ENCODE measurements at places on chromosomes 1 and 21.

DNA sequence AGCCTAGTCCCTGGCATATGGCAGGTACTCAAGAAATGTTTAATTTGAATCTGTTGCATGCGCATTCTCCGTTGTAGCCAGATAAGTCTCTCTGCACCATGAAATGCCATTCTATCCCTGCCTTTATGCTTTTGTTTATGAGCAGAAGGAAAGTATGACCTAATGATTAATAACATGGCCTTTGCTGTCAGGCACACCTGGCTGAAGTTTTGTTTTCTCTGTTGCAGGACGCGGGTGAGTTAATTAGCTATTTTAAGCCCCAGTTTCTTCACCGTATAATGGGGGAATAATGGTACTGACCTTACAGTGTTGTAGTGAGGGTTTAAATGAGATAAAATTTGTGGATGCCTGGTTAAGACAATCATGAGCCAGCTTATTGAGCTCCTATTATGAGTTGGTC lies 87.7 kb downstream of the ST6GALNAC3 start:
- DNase-seq, result no peak

GRCh38 chr1:157648317-157648716 lies 50.4 kb upstream of the FCRL4 start:
- no peak for DNase-seq

- DNase-seq, result no peak
These were observed 118.3 kb downstream of the GALNT2 start for GRCh38 chr1:230185076-230186001.

GRCh38 chr1:41795205-41795762 lies 123.4 kb downstream of the HIVEP3 start:
- DNase-seq, result no peak

DNA sequence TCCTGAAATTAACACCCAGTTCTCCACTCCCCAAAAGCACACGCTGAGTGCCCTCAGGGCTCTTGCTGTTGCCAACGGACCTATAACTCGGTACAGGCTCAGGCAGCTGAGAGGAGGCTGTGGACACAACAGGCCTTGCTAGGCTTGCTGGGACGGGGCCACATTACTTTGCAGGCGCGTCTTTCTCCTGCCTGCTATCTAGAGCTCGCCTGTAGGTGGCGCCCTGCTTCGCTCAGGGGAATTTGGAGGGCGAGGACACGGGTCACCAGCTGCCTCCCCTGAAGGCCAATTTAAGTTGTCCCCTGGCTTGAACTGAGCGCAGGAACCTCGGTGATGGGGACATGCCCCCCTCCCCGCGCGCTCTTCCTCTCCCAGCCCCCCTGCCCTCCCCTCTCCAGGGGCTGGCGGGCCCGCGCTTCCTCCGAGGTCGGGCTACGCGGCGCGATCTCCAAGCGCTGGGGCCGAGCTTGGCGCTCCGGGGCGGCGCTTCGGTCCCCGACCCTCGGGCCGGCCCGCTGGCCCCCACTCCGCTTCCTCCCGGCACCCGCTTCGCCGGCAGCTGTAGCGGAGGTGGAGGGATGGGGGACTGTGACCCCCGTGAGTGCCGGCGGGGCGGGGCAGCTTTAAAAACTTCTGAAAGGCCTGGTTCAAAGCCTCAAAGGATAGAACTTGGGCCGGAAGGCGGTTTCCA lies 32.4 kb upstream of the NFIA start:
- DNase-seq, result peak; percentile 87

DNA sequence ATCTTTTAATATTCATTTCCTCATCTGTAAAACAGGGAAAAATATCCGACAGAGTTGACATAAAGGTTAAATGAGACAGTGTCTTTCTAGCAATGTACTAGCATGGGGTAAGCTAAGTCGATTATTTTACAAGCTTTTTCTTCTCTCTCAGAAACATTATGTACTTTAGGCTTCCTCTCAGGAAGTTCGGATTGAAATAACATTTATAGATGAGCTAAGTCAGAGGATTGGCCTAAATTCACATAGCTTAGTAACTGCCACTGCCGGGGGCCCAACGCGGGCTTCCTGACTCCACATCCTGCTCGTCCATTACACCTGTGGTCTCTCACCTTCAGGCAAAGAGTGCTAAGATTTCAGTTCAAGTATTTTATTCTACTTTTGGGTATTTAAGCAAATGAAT lies 462.3 kb upstream of the NFIA start:
- DNase-seq, result no peak

DNA sequence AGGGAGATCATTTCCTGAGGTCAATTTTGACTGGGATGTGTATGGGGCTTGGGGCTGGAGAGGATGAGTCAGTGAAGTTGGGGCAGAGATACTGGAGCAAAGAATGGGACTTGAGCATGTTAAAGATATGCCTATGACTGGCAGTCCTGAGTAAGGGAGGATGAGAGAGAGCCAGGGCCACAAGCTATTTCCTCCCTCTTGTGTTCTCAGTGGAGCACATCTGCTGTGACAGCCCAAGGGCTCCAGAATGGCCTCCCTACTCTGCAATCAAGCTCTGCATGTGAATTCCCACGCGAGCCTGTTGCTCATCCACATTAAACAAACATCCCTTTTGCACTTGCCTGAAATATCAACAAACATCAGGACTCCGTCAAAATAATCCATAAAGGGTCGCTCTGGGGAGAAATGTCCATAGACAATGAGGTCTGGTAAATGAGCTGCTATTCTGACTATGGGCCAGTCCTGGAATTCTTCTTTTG lies 9.2 kb downstream of the ADCY10 start:
- DNase-seq, result no peak

DNA sequence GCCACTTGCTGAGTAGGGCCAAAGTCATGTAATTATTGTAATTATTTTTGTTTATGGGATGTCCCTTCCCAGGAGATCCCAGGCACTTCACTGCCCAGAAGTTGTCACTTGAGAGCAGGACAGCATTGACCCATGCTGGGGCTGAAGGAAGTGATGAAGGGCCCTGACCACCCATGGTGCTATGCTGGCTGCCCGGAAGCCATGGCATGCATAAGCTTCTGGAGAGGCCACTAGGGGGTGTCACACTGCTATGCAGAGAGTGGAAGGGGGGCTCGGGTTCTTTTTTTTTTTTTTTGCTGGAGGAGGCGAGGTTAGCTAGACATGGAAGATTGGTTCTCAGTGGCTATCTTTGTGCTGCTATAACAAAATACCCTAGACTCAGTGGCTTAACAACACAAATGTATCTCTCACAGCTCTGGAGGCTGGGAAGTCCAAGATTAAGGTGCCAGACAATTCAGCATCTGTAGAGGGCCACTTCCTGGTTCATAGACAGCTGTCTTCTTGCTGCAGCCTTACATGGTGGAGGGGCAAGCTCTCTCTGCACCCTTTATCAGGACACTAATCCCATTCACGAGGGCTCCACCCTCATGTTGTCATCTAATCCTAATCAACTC lies 84.9 kb downstream of the CNIH3 start:
- DNase-seq, result no peak

GRCh38 chr1:98981917-98982513 lies 22.6 kb downstream of the PLPPR5 start:
- DNase-seq, result no peak

- DNase-seq, result no peak
These were observed 24.4 kb downstream of the PLXNA2 start for GRCh38 chr1:208219659-208220282.

DNA sequence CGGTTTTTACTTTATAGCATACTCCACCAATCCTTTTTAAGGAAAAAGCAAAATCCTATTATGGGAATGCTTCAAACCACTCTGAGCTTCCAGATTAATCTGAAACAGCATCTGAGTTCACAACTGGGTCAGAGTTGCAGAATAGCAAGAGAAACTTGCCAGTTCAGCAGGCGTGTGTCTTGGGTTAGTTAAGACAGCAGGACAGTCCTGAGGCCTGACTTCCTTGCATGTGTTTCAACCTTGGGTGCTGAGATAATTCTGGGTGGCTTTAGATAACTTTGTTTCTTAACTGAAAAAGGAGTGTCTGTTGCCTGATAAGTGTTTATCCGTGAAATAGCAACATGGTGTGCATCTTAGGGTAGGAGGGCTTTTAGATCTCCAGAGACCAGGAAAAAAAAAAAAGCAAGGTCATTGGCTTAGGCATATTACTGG lies 169.2 kb downstream of the DHRS3 start:
- no peak for DNase-seq

DNA sequence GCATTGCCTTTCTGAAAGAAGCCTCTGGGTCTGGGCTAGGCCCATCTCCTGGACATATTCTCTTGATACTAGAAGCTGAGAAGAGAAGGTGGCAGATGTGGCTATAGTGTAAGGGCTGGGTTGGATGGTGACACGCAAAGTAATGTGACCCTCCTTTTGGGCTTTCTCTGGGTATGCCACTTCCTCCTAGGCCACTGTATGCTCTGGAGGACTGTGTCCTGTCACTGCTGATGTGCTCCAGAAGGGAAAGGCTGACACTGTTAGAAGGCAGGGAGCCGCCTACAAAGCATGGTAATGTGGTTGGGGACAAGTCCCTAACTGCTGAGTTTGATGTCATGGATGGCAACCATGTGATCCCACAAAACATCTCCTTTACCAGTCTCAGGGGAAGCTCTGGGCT lies 112.1 kb downstream of the BCAR3 start:
- DNase-seq, result no peak

GRCh38 chr21:16179773-16180172 lies 450.0 kb downstream of the USP25 start:
- DNase-seq, result no peak

DNA sequence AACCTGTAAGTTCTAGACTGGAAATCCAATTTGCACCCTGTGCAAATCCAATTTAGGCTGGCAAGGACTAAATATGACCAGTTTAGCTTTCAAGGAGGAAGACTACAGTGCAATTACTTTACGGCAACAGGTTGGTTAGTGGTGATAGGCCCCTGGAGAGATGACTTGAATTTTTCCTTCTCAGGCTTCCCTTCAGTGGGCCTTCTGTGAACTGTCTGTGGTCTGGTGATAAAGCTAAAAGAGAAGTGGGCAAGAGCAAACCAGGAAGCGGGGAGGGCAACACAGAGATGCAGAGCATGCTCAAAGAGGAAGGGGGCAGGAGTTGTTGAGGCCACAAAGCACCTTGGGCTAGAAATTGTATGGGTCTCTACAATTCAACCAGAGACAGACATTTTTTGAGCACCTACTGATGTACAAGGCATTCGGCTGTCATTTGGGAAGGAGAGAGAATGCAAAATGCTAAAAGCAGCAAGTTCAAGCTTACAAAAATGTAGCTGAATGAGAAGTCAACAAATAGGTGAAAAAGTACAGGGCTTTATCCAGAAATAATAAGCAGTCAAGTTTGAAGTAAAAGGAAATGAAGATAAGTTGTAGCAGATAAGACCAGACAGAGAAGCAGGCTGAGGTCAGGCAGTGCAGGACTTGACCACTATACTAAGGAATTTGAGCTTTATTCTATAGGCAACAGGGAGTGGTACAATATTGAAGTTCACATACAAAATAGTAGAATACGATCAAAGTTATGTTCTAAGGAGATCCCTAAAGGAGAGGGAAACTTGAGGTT lies 23.9 kb downstream of the INPP5B start:
- DNase-seq, result no peak

- no peak for DNase-seq
These were observed 55.8 kb upstream of the BOLA1 start for GRCh38 chr1:149843431-149844041.

- DNase-seq, result no peak
These were observed 92.1 kb downstream of the OBSCN start for GRCh38 chr1:228299901-228300300.

- no peak for DNase-seq
These were observed 14.4 kb upstream of the CAMTA1 start for GRCh38 chr1:6770751-6771440.

- no peak for DNase-seq
These were observed 359.8 kb downstream of the LTN1 start for GRCh38 chr21:28632755-28633408.

DNA sequence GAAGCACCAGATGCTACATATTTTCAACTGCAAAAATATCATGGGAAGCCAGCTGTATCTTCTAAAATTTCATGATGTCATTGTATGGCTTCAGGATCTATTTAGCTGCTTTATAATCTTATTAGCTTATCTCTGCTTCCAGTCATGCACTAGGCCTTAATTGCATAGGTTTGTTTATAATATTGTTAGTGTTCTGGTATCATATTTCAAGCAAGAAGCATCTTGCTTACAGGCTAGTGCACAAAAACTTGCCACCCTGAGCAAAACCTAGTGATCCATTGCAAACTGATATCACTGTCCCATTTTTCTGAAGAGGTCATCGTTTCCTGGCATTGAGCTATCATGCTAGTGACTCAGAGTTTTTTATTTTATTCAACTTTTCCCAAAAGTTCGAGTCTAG lies 15.7 kb upstream of the NRIP1 start:
- DNase-seq, result no peak

DNA sequence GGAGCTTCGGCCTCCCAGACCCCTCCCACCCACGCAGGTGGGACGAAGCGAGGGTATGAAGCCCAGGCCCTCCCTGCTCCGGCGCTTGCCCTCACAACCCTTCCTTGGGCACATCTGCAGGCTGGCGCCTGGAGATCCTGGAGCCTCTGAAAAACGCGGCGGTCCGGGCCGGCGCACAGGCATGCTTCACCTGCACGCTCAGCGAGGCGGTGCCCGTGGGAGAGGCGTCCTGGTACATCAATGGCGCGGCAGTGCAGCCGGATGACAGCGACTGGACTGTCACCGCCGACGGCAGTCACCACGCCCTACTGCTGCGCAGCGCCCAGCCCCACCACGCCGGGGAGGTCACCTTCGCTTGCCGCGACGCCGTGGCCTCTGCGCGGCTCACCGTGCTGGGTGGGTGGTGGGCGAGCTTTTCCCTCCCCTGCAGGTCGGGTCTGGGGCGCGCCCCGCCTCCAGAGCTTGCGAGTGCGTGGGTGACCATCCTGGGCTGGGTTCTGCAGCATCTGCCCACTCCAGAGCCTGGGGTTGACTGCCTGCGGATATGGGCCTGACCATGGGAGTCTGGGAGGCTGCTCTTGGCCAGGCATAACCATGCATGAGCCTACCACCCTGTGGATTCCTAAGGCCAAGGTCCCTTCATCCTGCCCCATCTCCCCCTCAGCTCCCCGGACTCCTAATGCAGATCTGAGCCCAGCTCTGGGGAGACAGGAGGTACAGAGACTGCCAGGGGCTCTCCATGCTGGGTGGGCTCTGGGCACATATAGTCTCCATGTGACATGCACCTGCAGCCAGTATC lies 89.8 kb downstream of the TRIM11 start:
- no peak for DNase-seq

DNA sequence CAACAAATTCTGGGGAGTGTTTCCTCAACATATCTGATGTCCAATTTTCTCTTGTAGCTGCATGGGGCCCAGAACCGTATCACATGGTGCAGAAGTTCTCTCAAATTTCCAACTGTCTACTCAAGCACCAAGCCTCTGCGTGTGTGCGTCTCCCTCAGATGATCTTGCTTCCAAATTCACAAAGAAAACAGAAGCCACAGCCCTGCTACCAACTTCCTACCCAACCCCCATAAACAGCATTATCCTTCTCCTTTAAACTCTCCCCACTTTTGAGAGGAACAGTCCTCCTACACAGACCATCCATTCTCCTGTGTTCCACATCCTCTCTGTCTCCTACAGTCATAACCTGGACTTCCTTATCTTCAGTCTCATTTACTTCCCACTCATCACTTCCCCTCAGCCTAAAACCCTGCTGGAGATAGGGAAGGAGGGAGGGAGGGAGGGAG lies 354.1 kb downstream of the SMYD3 start:
- DNase-seq, result no peak
